ENCODE measurements at places on chromosomes 5 and 9.

DNA sequence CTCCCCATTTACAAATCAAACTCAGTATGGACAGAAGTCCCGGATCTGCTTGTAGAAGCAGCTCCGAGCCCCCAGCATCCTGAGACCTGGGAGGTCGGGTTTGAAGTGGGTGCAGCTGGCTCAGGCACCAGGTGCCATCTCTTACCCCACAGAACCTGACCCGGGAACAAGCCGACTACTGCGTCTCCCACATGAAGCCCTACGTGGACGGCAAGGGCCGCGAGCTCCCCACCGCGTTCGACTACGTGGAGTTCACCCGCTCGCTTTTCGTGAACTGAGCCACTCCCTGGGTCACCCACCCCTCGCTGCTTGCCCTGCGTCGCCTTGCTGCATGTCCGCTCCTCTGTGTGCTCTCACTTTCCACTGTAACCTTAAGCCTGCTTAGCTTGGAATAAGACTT, 23.6 kb downstream of the DYNC2I2 start:
- DNase-seq = no peak

GRCh38 chr5:94469894-94470329, 148.5 kb downstream of the KIAA0825 start:
- peak; percentile 96 for DNase-seq

DNA sequence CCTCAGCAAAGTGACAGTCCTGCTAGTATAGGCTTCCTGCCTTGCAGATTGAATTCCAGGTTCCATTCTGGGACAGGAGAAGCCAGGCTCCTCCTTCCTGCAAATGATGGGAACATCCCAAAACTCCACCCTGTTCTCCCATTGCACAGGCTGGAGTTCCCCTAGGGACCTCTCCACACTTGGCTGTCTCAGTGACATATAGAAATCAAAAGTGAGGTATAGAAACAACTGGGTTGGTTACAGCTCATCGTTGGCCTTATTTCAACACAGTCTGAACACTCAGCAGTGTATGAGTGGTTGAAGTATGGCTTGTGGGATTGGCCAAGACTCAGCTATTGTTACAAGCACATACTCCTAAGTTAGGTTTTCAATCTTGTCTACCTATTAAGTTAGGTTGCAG, 157.8 kb upstream of the FTMT start:
- no peak for DNase-seq

DNA sequence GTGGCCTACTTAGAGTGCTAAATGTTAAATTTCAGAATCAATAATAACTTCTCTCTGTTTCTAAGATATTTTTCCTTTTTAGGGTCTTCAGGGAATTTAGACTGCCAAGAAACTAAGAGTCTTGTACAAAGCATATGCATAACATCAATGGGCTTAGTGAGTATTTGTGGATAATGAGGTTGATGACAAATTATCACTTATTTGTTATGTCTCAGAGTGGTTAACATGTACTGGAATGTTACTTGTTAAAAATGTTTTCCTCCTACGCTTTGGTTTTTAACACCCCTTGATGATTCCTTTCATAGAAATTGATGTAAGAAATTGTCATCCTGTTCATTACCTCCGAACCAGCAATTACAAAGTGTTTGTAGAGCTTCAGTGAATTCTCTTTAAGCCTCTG, 144.3 kb downstream of the MRPS30 start:
- DNase-seq = no peak

- DNase-seq = no peak
Measured at GRCh38 chr5:36655161-36655560, 48.8 kb downstream of the SLC1A3 start.

DNA sequence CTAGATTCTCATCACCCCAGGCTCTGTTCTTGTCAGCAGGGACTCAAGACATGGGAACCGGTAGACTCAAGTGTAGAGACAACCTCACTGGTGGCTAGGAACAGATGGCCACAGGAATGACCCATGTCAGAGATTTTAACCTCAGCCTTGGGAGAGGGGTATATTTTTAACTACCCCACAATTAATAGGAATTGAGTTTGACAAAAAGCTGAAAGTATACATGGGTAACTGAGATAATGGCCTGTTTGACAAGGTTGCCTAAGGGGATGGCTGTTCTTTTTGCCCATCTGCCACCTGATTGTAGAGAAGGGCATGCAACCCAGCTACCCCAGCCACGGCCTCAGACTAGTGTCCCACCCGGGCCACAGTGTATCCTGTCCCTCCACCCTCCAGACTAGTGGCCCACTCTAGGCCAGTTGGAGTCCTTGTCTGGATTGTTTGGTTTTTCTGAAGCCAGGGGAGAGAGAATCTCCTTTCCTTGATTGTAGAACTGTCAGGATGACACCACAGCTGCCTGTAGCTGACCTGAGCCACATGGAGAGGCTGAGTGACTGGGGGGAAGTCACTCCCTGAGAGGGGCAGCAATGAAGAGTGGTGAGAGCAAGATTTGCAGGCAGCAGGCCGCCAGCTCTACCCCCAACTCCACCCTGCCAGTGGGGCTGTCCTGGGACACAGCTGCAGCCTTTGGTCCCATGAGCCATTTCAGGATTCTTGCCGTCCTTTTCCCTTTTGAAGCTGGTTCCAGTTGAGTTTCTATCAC, 14.6 kb upstream of the ANGPTL2 start:
- no peak for DNase-seq

GRCh38 chr9:114244570-114244969, 78.3 kb upstream of the ORM1 start:
- no peak for DNase-seq

DNA sequence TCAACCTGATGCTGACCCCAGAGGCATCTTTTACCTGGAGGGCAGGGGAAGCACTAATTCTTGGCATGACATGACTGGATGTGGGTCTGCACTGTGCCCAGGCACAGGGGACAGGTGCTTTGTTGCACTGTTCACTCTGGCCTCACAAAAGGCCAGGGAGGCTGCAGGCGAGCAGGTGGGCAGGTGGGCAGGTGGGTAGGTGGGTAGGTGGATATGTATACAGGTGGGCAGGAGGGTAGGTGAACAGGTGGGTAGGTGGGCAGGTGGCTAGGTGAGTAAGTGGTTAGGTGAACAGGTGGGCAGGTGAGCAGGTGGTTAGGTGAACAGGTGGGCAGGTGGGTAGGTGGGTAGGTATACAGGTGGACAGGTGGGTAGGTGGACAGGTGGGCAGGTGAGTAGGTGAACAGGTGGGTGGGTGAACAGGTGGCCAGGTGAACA, 1.5 kb downstream of the PAEP start:
- DNase-seq = no peak

GRCh38 chr5:160463740-160464465, 42.2 kb downstream of the PTTG1 start:
- DNase-seq = no peak

- DNase-seq = no peak
Measured at GRCh38 chr9:133276001-133276884, 1.2 kb upstream of the ABO start.

GRCh38 chr9:126451316-126451885, 124.8 kb downstream of the MVB12B start:
- no peak for DNase-seq

GRCh38 chr9:128764361-128764760, 7.4 kb downstream of the ZER1 start:
- DNase-seq = no peak

DNA sequence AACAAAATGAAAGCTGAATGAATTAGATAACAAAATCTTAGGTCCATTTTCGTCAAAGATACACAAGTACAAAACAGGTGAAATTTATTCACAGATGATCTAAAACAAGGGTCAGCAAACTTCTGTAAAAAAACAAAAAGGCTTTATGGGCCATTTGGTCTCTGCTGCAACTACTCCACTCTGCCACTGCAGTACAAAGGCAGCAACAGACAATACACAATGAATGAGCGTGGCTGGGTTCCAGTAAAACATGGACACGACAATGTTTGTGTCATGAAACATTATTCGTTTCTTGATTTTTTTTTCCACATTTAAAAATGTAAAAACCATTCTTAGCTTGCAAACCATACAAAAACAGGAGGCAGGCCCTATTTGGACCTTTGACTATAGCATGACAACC, 71.9 kb downstream of the ECPAS start:
- no peak for DNase-seq

DNA sequence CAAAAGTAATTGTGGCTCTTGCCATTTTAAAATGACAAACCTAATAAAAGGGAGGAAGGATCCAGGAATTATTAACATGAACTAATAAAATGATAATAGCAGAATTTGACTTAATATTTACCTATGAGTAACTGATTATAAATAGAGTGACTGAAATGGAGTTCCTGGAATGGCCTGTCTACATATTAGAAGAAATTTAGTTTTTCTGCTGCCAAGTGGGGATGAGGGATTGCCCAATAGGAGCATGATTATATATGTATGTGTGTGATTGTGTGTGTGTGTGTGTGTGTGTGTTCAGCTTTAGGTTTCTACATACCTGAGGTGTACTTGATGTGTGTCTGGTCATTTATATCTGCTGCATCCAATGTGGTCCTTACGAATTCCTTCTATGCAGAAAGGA, 36.6 kb upstream of the ITGA1 start:
- DNase-seq = no peak

- no peak for DNase-seq
Measured at GRCh38 chr9:123400926-123401503, 45.0 kb downstream of the CRB2 start.

- DNase-seq = no peak
Measured at GRCh38 chr5:148228392-148228984, 9.8 kb upstream of the MARCOL start.

GRCh38 chr9:34385561-34386230, 9.0 kb upstream of the MYORG start:
- DNase-seq = no peak

DNA sequence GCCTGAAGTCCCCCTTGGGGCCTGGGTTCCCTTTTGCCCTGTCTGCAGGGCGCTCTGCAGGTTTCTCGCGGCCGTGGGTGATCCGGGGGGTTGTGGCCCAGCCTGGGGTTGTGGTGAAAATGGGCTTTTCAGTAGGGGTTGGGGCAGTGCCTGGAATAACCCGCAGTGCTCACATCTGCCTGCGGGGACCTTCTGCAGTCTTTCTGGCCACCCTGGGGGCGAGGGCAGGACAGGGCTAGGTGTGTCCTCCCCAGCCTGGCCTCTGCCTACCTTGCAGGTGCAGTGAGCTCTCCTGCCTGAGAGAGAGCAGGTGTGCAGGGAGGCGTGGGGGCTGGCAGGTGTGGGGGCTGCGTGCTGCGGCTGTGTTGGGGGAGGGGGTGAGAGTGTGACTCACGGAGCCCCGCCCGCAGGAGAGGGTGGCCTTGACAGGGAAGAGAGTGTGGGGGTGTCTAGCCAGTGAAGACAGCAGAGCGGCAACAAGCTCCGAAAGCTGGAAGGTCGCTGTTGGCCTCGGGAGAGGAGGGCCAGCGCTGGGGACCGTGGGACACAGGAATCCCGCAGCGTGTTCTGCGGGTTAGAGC, 131.4 kb downstream of the MRPL36 start:
- no peak for DNase-seq

DNA sequence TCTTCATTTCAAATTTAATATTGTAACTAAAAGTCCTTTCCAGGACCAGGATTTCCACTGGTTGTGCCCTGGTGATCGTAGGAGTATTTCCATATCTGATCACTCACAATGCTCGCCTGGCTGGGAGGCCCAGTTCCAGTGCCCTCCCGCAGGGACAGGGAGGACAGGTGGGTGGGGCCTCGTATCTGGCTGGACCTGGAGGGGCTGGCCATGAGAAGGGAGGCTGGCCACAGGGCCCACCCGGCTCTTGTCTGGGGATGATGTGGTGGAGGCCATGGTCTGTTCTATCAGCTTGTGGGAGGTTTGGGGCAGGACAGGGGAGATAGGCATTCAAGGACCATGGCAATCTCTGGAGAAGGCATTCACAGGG, 286.4 kb downstream of the GADD45G start:
- DNase-seq = no peak

DNA sequence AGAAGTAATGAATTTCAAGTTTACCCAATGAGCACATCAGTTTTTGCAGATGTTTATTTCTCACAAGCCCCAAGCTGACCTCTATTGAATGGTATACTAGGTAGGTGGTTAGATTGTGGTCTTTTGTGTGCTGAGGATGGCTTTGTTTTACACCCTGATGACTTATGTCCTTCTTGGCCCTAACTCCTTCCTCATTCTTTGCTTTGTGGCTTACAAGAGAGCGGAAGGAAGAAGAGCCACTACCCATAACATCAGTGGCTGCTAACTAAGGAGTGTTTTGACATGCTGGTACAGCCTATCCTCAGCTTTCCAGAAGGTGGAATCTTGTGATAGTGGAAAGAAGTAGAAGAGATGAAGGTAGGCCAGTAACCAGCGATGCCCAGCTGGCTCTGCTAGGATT, 85.7 kb upstream of the NTRK2 start:
- DNase-seq = no peak

- no peak for DNase-seq
Measured at GRCh38 chr9:36357639-36358038, 42.4 kb downstream of the RNF38 start.

GRCh38 chr5:1931604-1932231, 49.0 kb upstream of the IRX4 start:
- no peak for DNase-seq

DNA sequence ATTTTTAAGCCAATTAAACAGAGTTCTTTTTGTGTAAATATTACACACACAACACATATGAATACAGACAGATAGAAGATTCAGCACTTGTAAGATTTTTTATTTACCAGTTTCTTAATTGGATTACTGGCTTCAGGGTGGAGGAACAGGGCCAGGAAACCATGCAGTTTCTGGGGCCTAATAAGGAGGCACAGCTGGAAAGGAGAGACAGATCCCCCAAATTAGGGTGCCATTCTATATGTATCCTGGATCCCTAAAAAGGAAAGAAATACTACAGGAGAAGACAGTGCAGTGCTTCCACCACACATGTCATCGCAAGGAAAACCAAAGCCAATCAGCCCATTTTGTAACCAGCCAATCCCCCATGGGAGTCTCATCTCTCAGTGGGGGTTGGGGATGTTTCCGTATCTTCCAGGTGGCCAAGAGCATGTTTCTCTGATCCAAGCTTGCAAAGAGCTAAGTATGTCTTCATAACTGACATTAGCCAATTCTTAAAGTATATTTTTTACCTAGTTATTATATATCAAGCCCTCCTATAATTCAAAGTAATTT, 15.8 kb upstream of the ABO start:
- no peak for DNase-seq

- DNase-seq = no peak
Measured at GRCh38 chr9:131642496-131643083, 97.3 kb downstream of the PRRT1B start.

GRCh38 chr5:93588352-93589151, 5.5 kb downstream of the NR2F1 start:
- no peak for DNase-seq

- DNase-seq = no peak
Measured at GRCh38 chr5:69416699-69417098, 1.8 kb downstream of the MARVELD2 start.

- DNase-seq = no peak
Measured at GRCh38 chr5:173733021-173733420, 116.6 kb upstream of the BOD1 start.

- DNase-seq = no peak
Measured at GRCh38 chr9:38259056-38259455, 133.4 kb upstream of the ALDH1B1 start.

DNA sequence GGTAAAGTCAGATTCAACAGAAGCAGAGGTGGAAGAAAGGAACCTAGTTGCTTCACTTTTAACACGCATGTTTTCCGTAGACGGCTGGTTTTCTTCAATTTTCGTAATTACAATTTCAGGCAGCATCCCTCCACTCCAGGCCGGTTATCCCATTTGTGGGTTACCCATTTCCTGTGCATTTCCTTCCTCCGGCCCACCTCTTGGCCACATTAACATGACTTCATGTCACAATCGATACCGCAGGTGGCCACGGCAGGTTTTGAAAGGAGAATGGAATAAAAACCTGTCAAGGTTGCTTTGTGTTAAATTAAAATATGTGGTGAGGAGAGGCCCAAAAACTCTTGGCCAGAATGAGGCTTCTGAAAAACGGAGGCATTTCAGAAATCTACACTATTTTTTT, 130.2 kb downstream of the PCSK5 start:
- no peak for DNase-seq

Data from fibroblast of skin of left biceps (primary cell).